ENCODE measurements at places on chromosomes 5 and 9.

GRCh38 chr5:147410496-147411358 is 99.1 kb downstream of the DPYSL3 start:
- no peak for DNase-seq

- DNase-seq = no peak
Observed at GRCh38 chr9:129278391-129279237, 100.6 kb upstream of the IER5L start.

DNA sequence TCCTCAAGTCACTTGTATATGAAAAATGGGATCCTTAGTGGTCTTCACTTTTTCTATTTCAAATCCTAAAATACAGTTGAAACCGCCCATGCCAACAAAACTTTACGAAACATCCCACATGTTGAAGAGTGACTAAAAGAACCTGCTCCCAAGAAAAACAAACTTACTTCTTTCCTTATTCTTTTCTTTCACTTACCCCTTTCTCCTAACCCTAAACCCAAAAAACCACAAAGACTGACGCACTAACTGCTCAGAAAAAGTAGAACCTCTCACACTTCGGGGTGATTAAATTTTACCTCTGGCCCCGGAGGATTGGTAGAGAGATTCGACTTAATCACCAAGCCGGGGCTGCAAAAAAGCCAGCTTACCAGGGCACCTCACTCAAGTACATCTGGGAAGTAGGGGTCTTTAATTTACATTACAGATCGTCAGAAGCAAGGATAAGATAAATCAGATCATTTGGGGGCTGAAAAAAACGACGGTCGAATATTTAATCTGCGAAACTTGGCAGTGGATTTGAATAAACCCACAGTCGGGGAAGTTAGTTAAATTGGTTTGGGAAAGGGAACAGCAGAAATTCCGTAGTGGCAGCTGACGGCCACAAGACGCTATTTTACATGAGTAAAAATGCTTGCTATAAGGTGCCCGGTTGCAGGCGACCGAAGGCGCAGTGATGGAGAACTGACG is 1.3 kb downstream of the CDO1 start:
- DNase-seq = no peak

- no peak for DNase-seq
Observed at GRCh38 chr5:17482790-17483189, 15.2 kb upstream of the TAF11L2 start.

DNA sequence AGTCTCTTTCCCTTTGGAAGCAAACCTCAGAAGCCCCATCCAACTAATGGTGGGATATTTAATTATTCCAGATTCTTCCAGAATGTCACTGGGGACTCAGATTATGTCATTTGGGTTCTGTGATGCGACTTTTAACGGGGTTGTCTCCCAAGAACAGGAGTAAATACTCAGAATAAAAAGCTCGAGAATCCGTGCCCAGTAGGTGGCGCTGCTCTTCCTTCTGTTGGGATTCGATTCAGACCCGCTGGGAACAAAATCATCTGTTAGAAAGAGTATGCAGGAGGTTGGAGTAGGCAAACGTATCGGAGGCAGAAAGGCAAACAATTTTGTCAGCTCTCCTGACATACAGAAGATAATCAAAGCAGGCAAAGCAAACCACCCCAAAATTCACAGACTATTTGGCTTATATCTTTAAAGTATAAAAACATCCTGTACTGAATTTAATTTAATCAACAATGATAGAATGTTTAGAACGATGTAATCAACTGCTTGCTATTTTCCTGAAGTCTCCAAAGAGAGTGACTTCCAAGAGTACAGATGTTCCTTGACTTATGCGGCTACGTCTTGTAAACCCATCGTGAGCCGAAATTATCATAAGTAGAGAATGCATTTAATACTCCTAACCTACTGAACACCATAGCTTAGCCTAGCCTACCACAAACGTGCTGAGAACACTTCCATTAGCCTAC is 169.8 kb upstream of the RAI14 start:
- DNase-seq = peak; percentile 46

GRCh38 chr5:89560696-89561095 is 677.7 kb upstream of the MEF2C start:
- no peak for DNase-seq

DNA sequence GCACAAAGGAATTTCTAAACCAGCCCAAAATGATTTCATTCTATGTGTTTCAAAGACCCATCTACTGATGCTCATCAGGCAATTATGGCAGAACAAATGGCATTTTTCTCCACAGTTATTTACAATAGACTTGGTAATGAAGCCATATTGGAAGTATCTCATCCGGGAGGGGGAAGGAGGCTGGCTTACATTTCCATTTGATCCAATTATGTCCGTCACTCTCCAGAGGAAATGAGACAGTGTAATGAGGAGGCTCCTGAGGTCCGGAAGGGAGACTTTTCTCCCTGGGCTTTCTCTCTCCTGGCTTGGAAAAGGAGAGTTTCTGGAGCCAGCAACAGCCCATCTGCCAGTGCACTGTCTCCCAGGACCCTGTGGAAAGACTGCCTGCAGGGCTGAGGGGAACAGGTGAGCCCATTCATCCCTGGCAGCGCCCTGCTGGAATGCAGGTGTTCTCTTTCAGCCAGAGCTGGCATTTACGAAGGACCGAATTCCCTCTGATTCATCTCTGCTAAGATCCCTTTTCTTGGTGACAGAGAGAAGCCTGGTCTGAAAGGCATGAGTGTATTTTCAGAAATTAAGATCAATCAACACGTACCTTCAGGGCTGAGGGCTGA is 54.9 kb upstream of the SAP30L start:
- DNase-seq = no peak

DNA sequence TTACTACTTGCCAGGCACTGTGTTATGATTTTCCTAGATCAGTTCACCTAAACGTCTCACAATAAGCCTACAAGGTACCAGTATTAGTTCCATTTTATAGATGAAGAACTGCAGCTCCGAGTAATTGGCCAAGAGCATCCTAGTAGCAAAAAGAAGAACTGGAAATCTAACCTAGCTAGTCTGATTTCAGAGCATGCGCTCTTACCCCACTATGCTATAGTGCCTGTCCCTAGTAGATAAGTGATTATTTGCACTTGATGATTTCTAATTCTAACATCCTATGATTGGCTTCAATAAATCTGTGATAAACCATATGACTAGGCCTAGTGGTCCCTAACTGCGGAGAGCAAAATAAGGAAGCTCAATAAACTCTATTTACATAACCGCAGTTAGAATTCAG is 7.1 kb upstream of the PLAC8L1 start:
- no peak for DNase-seq

GRCh38 chr9:132042324-132042723 is 37.3 kb downstream of the MED27 start:
- DNase-seq = no peak

DNA sequence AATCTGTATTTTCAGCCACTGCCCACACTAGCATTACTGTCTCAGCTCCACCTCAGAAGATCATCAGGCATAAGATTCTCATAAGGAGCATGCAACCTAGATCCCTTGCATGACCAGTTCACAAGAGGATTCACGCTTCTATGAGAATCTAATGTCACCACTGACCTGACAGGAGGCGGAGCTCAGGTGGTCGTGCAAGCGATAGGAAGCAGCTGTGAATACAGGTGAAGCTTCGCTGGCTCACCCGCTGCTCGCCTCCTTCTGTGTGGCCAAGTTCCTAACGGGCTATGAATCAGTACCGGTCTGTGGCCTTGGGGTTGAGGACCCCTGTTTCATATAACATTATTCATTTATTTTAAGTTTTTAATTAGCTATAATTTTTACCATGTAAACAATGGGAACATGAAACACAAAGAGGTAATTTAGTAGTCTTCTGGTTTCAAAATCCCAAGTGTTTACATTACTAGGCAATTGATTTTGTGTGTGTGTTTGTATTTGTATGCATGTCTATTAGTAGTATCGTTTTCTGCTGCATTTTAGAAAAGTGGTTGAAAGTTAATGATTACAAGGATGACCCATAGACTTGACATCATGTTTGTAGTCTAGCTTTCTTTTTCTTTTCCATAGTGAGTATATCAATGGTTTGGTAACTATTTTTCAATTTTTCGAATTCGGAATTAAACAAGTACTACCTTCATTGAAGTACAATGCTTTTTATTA is 159.4 kb downstream of the TENT4A start:
- no peak for DNase-seq

DNA sequence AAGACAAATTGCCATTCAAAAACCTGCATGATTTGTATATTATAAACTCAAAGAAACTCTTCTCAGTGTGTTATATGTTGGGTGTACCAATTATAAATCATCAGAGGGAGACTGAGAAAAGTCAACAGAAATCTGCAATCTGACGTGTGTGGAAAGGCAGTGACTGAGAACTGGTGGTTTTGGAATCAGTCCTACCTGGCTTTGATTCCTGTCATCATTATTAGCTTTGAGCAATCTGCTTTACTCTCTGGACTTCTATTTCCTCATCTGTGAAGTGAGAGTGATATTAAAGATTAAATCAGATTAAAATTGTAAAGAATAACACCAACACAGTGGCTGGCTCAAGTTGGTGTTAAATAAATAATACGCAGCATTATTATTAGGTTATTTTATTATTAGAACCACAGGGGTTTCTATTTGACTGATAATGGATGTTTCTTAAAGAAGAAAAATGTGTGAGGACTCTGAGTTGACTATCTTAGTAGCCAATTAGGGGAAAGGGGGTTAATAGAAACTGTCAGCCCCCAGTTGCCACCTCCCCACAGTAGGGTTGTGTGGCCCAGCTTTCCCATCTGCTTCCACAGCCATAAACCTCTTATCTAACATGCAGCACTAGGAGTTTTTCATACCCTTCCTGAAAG is 59.6 kb downstream of the SNCAIP start:
- no peak for DNase-seq

GRCh38 chr5:123209502-123210027 is 120.5 kb downstream of the PRDM6 start:
- DNase-seq = no peak

DNA sequence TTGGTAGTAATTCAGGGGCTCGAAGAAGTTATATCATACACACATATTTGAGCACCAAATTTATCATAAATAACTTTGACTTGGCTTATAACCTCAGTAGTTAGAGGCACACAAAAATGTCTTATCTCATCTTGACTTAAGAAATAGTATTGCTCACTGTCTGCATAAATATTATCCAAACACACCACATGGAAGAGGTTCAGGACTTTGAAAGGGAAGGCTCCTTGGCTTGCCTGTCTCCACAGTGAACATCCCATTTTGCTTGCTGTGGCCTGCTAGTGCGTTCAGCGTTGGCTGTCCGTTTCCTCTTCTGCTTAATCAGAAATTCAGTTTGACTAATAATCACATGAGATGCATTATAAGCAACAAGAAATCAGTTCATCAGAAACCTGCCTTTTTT is 13.9 kb downstream of the GRXCR2 start:
- no peak for DNase-seq

GRCh38 chr9:134701581-134702259 is 60.1 kb downstream of the COL5A1 start:
- DNase-seq = no peak

DNA sequence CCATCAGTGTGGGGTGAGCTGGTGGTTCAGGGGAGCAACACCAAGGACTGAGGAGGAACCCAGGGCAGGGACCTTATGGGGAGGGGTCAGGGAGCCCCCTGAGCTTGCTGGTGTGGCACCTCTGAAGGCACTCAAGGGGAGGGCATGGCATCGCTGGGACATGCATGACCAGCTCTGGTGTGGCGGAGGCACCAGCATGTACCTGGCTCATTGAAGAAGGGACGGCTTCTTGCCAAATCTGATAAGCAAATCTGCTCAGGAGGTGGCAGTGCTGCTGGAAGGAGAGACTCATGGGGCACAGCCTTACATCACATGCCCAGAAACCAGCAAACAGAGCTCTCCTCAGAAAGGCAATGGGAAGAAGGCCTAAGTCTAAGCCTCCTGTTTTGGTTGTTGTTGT is 421.8 kb downstream of the SEMA5A start:
- no peak for DNase-seq

GRCh38 chr5:106451998-106452397 is 1218.7 kb downstream of the EFNA5 start:
- no peak for DNase-seq

DNA sequence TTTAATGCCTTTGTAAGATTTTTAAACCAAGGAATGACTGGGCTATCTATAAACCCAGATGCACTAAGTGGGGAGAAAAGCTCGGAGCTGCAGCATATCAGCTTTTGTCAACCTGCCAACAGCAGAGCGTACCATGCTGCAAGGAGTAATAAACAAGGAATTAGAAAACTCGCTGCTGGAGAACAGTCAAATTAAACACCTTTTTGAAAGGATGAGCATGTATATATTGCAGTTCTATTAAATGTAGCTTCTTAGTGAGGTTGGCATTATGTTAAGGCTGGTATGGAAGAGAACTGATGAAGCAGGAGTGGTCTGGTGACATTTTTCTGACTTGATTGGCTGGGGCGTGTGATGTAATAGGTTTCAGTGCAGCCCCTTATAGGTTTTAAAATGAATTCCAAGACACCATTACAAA is 74.7 kb downstream of the PIK3R1 start:
- no peak for DNase-seq

DNA sequence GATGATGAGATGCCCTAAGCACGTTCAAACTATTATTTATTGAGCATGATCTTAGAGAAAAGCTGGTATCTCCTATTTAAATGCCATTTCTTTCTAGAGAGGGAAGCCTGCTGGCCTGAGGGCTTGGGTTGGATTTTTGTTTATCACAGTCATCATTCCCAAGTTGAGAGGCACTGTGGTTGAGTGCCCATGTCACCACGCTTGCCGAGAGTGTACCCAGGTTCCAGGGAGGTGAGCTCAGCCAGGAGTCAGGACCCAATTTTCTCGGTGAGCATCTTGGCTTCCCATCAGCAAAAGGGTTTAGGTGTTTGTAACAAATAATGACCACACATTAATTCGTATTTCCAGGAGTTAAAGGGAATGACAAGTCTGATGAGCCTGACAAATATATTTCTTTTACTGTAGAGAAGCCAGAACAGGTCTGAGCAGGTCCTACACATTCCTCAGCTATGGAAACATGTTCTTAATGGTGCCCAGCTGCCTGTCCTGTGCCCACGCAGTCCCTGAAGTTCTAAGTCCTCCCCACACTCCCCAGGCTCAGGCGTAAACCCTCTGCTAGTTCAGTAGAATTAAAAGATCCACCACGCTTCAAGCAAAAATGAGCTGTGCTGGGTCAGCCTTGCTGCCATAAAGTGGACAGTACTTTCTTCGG is 258.9 kb upstream of the IRX2 start:
- DNase-seq = no peak

DNA sequence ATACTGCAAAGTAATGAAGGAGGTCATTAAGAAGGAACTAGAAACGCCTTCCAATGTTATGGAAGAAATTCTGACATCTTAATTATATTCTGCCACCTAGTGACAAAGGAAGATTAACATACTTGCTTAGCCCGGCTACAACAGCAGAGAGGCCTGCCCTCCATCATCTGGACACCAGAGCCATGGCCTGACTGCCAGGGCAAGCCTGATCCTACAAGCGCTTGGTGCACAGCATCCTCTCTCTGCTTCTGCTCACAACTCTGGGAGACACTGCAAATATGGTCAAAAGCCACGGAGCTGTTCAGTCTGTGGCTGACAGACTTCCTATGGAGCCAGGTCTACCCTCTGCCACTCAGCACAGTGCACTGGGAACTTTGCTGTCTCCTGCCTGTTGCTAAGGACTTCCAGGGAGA is 87.3 kb upstream of the SLC44A1 start:
- peak; percentile 8 for DNase-seq

GRCh38 chr5:151718646-151719045 is 31.9 kb upstream of the SPARC start:
- DNase-seq = no peak

Data from stimulated activated naive CD8-positive, alpha-beta T cell treated with anti-CD3 and anti-CD28 coated beads, Interleukin-15, amount 100 ng/mL, for 72 hours (primary cell).